Activated T-helper 9 cell treated with anti-CD3 and anti-CD28 coated beads, Interleukin-2, amount 50 U/mL, for 16 hours (primary cell): ENCODE measurements at places on chromosomes 6 and 20.

GRCh38 chr6:16793828-16794412 lies 32.7 kb upstream of the ATXN1 start:
- DNase-seq = no peak

GRCh38 chr6:19836799-19837510 lies at the start of gene ID4:
Gene ID4 (plus strand): TSS chr6:19837370. CDS start chr6:19837755, 385 bp downstream.
- DNase-seq = no peak

DNA sequence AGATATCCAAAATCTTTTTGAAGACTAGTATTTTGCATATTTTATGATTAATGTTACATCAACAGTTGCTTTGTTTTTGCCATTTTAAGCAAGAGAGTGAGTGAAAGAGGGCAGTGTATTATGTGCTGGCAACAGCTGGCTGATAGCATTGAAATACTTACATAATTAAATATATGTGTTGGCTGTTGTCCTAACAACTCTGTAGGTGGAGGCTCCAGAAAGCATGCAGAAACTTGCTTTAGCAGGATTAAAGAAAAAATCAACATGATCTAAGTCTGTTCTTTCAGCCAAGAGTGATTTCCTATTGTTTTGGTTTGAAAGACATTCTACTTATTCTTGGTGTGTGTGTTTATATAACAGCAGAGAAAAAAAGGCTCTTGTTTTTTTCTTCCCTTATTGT lies 127.5 kb downstream of the CDKAL1 start:
- DNase-seq = no peak

DNA sequence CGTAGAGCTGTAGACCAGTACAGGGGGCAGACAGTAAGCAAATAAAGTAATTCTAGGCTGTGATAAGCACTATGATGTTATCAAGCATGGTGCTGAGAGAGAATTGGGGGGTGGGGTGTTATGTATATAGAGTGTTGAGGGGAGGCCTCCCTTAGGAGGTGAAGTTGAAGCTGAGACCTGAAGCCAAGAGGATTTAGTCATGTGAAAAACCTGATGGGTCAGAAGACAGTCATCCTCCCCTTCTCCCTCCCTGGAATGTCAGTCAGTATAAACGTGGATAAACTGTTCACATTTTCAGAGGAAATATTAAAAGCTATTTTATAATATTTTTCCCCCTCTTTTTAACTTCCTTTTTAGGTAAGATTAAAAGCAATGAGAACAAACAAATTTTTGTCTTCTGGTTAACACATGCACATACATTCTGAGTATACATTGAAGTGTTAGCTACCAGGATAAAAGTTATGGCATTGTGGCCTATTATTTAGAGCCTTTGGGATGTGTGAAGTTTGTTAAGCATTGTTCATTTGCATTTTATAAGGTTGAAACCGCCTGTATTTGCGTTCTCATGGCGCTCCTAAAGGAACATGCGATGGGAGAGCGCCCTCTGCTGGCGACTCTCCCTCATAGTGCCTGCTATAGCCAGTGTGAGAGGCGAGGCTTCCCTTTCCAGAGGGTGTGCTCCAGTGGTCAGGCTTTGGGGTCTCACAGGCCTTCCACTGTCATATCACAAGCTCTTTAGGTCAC lies 35.4 kb upstream of the MAPK13 start:
- peak; percentile 74 for DNase-seq

DNA sequence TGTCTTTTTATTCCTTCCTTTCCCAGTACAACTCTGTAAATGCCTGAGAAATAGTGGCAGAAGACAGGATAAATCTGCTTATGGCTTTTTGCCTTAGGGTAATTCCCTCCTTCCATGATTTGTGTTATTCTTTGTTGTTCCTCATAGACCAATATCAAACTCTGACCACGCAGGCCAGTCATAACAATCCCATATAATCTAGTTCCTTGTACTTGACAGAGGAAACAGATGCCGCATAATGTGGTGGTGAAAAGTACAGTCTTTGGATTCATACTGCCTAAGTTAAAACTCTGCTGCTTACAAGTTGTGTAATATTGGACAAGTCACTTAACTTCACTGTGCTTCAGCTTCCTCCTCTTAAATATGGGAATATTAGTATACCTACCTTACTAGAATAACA lies 8.2 kb upstream of the BAG2 start:
- DNase-seq = no peak

GRCh38 chr20:46000262-46000996 lies 8.3 kb upstream of the MMP9 start:
- DNase-seq = no peak

DNA sequence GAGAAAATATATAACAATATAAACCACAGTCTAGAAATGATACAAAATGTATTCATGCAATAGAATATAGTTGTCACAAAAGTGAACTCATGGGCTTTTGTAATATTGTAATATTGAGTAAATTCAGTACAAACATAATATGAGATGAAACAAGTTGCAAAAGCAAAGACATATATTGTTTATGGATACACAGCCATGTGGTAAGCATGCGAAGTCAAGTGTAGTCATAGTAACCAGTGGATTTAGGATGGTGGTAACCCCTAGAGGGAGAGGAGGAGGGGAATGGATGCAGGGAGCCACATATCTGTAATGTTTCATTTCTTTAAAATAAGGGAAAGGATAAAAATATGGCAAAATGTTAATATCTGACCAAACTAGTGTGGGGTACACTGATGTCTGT lies 47.3 kb downstream of the ARMC2 start:
- DNase-seq = no peak

DNA sequence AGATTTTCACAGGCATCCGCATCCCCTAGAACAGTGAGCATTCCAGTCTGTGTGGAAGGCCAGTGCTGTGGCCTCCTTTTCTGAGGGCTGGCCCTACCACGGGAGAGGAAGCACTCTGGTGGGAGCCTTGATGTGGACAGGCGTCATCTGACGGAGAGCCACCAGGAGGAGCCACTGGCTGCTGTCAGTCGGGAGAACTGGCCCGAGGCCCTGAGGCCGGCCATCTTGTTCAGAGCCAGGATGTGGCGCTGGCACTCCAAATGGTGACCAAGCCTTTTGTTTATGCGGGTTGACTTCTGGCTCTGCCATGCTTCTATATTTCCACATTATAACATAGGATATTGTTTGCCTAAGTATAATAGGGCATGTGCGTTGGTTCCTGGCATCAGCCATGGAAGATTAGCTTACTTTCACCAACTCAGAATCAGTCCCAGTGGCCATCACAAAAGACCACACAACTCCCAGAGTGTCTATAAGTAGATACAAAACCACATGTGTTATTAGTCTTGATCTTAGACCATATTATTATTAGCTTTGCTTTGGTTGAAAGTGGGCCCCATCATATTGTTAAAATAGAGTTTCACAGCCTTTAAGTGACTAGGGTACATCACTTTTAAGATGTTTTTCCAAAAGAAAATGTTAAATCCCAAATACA lies 273.9 kb upstream of the TAB2 start:
- no peak for DNase-seq

GRCh38 chr6:2141644-2142290 lies 103.6 kb downstream of the GMDS start:
- no peak for DNase-seq

DNA sequence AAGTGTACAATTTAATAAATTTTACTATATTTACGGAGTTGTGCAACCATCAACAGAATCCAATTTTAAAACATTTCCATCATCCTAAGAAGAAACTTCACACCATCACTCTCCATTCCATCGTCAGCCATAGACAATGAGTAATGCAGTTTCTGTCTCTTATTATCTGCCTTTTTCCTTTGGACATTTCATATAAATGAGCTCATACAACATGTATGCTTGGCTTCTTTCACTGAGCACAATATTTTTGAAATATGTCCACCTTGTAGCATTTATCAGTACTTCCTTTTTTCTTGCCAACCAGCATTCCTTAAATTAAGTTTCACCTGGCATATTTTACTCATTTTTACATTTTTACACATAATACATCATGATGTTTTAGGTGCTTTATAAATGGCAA lies 22.7 kb upstream of the HIVEP1 start:
- no peak for DNase-seq

GRCh38 chr6:75563032-75563431 lies 38.6 kb upstream of the SENP6 start:
- DNase-seq = no peak

GRCh38 chr6:117947234-117947633 lies 40.2 kb downstream of the SLC35F1 start:
- DNase-seq = no peak

GRCh38 chr6:36594816-36595643 lies 868 bp downstream of the SRSF3 start:
- DNase-seq = no peak

- DNase-seq = no peak
Observed at GRCh38 chr6:116971959-116972358, 94.9 kb downstream of the RFX6 start.

GRCh38 chr6:56620229-56620868 lies 22.3 kb downstream of the DST start:
- DNase-seq = no peak

GRCh38 chr20:8154638-8155037 lies 22.6 kb downstream of the PLCB1 start:
- DNase-seq = no peak

DNA sequence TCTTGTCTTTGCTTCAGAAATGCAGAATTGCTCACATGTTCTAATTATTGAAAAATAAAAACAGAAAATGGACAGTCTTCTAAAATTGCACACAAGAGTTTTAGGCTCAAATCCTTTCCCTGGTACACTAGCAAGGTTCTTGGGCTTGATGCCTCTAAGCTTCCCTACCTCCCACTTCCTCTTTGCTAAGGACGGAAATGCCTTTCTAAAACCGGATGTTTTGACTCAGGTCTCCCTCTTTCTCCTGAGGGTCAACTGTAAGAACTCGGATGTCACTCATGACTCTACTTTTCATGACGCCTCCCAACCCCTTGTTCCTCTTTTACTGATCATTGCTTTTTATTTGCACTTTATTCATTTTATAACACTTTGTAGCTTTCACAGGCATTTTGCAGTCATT lies 613.5 kb downstream of the C6orf118 start:
- no peak for DNase-seq

DNA sequence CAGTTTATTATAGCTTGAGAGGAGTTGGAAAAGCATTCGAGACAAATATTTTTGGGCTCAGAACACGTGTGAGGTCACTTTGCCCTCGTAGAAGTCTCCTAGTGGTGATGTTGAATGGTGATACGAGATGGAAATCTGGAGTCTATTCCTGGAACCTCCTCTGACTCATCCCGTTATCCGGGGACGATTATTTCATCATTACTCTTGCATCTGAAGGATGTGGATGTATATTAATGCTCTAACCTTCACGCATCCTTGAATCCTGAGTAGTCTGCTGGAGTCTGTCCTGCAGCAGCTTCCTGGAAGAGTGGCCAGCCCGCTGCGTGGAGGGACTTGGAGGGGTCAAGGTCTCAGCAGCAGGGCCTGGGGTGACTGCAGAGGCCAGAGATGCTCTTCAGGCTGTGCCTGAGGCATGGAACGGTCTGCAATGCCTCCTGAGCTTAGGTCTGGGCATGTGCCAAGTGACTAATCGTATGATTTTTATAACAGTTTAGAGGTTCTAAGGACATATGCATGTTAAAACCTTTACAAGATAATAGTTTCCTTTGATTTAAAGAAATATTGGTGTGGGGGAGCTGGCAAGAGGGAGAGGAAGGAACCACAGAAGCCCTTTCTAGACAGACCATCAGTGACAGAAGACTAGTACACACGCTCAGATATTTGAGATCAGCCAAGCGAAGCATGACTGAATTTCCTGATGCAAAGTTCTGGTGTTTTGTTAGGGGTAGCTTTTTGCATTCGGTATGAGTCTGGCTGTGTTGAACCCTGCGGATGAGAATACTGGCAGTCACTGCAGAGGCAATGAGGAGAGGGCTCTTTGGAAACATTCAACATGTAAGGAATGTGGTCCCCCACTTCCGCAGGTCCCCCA lies 400.2 kb downstream of the QKI start:
- DNase-seq = no peak

GRCh38 chr20:46715292-46715756 lies 5.9 kb downstream of the SLC2A10 start:
- DNase-seq = no peak

DNA sequence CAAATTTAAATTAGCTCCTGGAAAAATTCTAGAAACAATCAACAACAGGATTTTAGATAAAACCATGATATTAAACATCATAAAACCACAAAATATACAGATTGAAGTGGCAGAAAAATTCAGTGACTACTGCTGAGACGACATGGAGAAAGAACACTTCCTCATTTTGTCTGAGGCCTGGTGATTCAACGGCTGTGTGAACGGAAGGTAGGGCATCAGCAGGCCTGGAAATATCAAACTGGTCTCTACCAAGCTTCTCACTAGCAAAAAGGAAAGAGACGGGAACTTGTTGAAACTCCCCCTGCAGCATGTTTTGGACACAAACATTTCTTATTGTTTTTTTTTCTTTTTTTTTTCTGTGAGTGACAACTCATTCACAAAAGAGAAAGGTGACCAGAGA lies 58.0 kb upstream of the AHI1 start:
- DNase-seq = no peak

GRCh38 chr6:113774127-113774825 lies 82.9 kb upstream of the MARCKS start:
- DNase-seq = no peak

GRCh38 chr6:22322103-22323030 lies 25.5 kb upstream of the PRL start:
- DNase-seq = no peak

GRCh38 chr20:8082989-8083388 lies 49.1 kb upstream of the PLCB1 start:
- DNase-seq = no peak

DNA sequence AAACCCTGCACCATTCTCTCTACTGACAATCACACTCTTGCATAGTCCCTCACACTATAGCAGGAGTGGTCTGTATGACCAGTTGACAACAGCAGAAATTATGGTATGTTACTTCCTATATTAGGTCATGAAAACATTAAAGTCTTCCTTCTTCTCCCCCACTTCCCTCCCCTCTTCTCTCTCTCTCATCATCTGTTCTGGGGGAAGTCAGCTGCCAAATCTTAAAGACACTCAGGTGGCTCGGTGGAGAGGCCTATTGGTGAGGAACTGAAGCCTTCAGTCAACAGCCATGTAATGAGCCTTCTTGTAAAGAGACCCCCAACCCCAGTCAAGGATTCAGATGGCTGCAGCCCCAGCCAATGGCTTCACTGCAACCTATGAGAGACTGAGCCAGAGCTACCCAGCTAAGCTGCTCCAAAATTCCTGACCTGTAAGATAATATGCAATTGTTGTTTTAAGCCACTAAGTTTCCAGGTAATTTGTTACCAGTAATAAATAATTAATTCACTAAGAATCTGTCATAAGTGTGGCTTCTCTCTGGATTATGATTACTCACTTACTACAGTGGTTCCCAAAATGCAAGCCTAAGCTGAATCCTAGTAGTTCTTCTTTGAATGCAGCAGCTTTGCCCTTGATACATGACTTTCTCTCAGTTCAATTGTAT lies 11.2 kb upstream of the TSBP1 start:
- no peak for DNase-seq

DNA sequence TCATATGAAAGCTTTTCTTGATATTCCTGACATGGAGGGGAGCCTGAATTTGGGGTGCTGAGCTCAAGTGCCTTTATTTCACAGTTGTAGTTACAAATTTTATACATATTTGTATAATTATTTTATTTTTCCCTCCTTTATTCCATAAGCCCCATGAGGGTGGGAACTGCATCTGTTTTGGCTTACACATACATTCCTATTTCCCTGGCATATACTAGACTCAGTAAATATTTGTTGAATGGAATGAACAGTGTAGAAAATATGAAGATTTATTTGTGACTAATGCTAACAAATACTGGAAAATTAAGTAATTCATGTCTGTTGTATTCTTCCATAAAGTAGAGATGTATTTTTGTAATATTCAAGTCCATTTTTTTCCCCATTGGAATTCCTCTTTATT lies 127.1 kb downstream of the MYO6 start:
- no peak for DNase-seq
